HT-29 (cell line): ENCODE measurements at places on chromosomes 7 and 10.
A peak's percentile ranks its signal among the peaks of the same experiment; 100 is the strongest.

- DNase-seq: peak; percentile 76
Measured at GRCh38 chr10:117226813-117227451, 14.0 kb upstream of the SLC18A2 start.

DNA sequence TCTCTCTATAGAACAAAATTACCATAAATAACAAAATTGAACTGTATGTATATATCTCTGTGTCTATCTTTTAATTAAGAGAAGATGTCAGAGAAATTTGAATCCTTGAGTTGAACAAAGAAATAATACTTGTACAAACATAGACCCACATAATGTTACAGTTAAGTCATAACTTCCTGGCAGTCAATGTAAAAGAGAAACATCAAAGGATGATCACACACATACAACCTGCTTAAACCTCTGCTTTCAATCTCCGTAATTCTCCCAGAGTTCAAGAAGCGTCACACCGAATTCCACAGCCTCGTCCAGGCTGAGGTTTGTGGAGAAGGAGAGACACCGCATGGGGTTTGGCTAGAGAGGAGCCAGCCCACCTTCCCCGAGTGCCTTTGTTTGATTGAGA is 40.1 kb upstream of the LRRC4 start:
- DNase-seq: no peak

DNA sequence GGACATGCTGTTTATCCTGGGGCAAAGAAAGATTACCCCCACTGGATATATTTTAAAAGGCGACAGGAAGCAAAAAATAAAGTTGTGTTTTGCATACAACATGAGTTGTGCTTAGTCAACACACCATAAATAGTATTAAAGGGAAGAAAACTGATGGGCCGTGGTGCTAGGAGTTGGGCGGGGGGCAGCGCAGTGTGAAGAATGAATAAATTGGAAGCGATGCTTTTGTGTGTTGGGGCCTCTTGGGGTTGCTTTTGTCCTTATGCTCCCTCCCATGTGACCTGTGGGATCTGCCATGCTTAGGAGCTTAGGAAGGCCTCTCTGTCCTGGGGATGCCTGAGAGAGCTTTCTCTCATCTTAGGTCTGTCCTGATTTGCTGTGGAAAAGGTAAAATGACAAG is 35.0 kb upstream of the AGR3 start:
- DNase-seq: no peak

DNA sequence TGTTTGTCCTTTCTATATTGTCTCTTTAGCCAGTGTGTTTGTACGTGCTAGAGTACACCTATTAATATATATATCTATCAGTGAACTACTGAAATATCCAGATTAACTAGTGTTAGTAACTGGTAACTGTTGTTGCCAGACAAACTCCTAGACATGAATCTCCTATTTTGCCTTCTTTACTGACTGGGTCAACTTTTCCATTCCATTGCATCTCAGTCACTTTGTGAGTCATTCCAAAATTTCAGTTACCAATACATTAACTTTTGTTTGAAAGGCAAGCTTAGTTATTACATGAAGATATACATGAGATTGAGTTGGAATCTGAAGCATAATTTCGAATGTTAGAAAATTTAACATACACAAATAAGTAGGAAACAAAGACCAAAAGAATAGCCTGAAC is 51.4 kb downstream of the BTAF1 start:
- no peak for DNase-seq

DNA sequence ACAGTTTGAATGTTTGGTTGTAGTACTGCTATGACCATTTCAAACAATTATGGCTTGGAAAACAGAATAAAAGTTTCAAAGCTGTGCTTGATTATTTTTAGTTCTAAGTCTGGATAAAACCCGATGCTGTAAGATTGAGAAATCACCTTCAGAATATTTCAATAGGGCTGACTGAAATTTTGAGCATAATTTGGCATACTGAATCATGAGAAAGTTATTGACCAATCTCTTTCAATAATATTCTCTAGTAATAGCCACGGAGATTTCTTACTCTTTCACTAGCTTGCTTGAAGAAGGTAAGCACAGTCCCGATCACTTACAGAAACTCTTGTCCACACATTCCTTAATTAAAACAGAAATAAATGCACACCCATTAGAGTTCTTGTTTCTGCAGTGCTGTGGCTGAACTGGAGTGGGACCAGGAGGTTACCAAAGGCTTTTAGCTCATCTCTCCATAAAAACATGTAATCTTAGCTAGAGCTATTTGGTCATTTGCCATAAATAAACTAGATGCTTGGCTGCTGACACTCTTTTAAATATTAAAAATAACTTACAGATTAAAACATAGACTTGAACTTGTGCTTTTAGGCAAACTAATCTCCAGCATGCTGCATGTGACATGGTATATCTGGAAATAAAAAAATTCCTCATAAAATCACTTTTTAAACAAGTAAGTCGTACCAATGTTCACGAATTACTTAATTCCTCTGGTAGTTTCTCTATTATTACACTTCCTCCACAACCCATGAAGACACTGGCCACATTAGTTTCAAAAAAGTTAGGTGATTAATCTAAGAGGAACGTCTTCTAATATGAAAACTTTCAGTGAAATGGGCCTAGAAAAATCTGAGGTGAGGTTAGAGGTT is 97.8 kb downstream of the AGMO start:
- no peak for DNase-seq

GRCh38 chr7:148723846-148724245 is 25.1 kb downstream of the CUL1 start:
- no peak for DNase-seq

GRCh38 chr10:20508921-20509320 is 388.2 kb downstream of the NEBL start:
- no peak for DNase-seq

- DNase-seq: no peak
Measured at GRCh38 chr10:65968437-65968836, 957.4 kb upstream of the LRRTM3 start.

- no peak for DNase-seq
Measured at GRCh38 chr7:20642166-20642565, 26.7 kb downstream of the ABCB5 start.

- DNase-seq: no peak
Measured at GRCh38 chr7:96055717-96056116, 266.2 kb downstream of the SLC25A13 start.

GRCh38 chr10:110858297-110858934 is 13.3 kb upstream of the PDCD4 start:
- peak; percentile 22 for DNase-seq

- no peak for DNase-seq
Measured at GRCh38 chr10:90947030-90947960, 26.4 kb upstream of the ANKRD1 start.

- no peak for DNase-seq
Measured at GRCh38 chr10:59617996-59618395, 91.7 kb downstream of the SLC16A9 start.

- DNase-seq: no peak
Measured at GRCh38 chr10:79129361-79129997, 60.7 kb downstream of the ZMIZ1 start.

DNA sequence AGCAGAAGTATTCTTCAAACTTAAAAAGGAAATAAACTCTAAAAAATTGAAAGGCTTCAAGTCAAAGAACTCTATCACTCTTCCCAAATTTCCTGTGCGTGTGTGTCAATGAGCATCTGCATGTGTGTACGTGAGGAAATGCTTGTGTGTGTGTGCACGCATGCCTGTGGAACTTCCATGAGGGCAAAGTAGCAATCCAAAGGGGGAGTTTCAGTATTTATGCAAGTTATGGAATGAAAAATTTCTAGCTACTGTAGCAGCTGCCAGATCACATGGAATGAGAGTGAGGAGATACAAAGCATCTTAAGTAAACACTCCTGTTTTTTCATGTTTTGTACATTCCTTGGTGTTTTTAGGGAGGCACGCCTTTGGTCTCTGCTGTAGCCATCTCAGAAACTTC is 152.6 kb downstream of the RAPGEF5 start:
- DNase-seq: no peak

DNA sequence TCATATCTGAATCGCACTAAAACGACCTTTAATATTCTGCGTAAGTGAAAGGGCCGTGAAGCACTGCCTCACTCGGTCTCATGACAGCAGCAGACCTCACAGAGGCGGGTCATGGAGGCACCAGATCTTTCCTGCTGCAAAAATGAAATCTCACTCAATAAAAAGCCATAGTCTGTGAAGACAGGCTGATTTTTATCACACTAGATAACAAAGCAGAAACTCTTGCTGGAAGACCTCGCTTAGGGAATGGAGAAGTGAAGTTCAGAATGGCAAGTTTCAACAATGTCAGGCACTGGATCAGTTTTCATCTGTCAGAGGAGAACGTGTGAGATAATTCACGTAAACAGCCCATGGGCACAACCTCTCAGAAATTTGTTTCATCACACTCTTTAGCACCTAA is 8.0 kb downstream of the SEPHS1 start:
- DNase-seq: no peak
